ENCODE measurements at places on chromosomes 4 and X.

- no peak for DNase-seq
These were observed 44.2 kb downstream of the SLC4A4 start for GRCh38 chr4:71382900-71383560.

DNA sequence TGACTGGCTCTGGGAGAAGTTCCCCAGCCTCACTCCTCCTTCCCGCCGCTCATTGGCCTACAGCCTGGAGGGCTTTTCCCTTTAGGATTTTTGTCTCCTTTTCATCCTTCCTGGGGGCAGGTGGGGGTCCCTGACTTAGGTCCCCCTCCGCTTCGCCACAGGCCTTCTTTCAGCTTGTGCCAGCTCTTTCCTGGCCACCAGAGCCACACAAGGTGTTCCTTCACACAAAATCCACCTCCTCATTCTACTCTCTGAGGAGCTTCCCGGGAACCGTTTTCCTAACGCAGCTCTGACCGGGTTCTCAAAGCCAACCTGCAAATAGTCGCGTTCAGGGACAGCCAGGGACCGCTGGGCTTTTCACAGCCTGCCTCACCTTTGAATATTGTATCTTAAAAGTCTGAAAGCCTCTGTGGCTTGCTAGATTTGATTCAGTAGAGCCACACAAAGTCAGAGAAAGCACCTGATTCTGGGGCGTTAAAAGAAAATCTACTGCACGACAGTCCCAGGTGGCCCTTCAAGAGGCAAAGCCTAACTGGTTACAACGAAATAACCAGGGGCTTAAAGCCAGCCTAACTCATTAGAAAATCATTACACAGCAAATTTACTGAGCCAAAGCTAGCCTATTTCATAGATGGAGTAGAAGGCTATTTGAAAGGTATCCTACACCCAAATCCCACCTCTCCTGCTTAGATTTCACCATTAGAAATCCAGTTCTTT is 731 bp upstream of the GPC3 start:
- no peak for DNase-seq

DNA sequence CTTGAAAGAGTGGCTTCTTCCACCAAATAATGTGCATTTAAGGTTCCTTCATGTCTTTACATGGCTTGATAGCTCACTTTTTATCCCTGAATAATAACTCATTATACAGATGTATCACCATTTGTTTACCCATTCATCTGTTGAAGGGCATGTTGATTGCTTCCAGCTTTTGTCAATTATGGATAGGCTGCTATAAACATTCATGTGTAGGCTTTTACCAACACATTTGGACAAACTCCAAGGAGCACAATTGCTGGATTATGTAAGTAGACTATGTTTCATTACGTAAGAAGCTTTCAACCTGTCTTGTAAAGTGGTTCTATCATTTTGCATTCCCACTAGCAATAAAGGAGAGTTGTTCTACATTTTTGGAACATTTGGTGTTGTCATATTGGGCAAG is 2637.0 kb downstream of the PCDH7 start:
- DNase-seq = no peak

GRCh38 chrX:43973249-43974099 is at the start of gene NDP:
Gene NDP (minus strand): TSS chrX:43973390. CDS start chrX:43958645, 14,745 bp downstream.
- no peak for DNase-seq

DNA sequence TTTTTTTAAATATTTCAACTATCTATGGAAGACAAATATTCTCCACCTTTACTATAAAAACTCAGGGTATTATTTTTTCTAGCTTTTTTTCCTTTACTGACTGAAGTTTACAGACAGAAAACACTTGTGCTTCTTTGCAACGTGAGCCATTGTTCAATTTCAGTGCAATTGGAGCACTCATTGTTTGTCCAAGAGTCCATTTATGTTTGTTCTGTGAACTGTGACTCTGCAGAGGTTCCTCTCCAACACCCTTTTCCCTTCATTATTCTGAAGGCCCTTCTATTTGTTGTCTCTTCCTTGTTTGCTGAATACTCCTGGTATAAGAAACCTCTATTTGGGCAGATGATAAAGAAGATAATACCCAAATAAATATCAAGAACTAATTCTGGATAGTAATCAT is 37.4 kb downstream of the DAPP1 start:
- no peak for DNase-seq
